T follicular helper cell (primary cell): ENCODE measurements at places on chromosomes 7 and 10.

GRCh38 chr7:108132551-108133265, 2.5 kb upstream of the LAMB4 start:
- DNase-seq = no peak

- no peak for DNase-seq
Measured at GRCh38 chr10:75508814-75509306, 77.4 kb downstream of the LRMDA start.

GRCh38 chr7:17367502-17367901, 69.0 kb downstream of the AHR start:
- no peak for DNase-seq

GRCh38 chr7:136654406-136654805, 214.0 kb upstream of the CHRM2 start:
- DNase-seq = no peak

- no peak for DNase-seq
Measured at GRCh38 chr7:26916336-26916735, 51.9 kb upstream of the SKAP2 start.

DNA sequence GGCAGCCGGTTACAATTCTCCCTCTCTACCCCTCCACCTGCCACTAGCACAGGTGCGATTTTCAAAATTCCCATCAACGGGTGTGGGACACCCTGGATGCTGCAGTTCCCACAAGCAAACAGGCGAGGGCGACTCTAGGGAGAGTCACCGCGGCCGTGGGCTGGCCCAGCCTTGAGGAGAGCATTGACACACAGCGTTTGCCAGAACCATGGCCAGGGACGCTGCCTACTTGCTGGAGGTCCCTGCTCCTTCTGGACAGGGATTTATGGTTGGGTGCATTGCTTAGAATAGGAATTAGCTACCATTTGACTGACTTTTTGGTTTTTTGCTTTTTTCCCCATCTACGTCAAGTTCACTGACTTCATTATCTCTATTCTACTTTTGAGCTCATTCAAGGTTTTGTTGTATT, 19.0 kb upstream of the CLDN4 start:
- peak; percentile 11 for DNase-seq

GRCh38 chr7:73896454-73896853, 35.5 kb downstream of the TMEM270 start:
- DNase-seq = no peak

GRCh38 chr7:133681529-133681928, 428.7 kb downstream of the EXOC4 start:
- no peak for DNase-seq

DNA sequence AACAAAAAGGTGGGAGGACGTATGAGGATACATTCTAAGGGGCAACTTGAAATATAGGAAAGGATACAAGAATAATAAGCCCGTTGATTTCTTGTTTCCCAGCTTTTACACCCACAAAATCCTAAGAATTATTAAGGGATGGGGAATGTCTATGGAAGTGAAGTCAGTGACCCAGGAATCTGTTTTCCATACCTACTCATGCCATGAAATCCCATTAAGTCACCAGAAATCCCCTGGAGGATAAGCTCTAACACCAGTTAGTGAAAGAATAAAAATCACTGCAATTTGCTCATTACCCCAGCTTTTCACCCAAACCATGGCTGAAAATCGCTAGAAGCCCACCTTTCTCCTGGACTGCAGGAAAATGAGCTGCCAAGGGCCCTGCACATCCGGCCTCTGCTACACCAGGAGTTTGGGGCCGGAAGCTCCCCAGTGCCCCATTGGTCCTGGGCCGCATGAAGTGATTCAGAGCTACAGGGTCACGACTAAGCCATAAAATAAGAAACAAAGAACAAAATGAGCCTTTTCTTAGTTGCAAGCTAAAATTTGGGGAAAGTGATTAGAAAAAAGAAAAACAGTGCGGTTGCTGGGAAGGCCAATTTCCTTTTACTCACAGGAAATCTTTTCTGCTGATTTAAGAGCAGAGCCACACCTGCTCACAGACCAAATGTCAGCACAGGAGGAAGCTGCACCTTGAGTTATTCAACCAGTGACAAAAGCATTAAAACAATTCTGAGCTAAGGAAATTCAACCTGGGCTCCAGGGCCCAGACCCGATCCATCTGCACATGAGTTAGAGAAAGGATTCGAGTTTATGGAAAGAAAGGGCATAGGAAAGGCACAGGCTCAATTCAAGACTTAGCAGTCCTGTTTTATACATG, 40.3 kb downstream of the HIPK2 start:
- DNase-seq = no peak
